Hematopoietic multipotent progenitor cell treated with erythropoietin and hydrocortisone succinate and interleukin-3 and kit ligand, for 17 days (in vitro differentiated cells): ENCODE measurements at places on chromosomes 1 and 21.

DNA sequence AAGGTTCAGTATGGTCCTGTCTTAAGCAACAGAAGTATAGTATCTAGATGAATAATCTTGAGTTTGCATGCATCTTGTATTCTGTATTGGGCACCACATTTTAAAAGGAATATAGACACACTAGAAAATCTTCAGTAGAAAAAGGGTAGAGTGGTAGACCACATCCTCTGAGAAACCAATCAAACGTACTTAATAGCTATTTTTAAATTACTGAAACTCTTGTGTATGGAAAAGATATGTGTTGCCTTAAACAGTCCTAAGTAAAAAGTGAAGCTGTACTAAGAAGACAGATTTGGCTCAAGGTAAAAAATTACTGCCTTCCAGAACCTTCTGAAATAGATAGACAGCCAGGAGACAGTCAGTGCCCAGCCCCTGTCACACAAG, 3.1 kb downstream of the CTXND2 start:
- DNase-seq = no peak

DNA sequence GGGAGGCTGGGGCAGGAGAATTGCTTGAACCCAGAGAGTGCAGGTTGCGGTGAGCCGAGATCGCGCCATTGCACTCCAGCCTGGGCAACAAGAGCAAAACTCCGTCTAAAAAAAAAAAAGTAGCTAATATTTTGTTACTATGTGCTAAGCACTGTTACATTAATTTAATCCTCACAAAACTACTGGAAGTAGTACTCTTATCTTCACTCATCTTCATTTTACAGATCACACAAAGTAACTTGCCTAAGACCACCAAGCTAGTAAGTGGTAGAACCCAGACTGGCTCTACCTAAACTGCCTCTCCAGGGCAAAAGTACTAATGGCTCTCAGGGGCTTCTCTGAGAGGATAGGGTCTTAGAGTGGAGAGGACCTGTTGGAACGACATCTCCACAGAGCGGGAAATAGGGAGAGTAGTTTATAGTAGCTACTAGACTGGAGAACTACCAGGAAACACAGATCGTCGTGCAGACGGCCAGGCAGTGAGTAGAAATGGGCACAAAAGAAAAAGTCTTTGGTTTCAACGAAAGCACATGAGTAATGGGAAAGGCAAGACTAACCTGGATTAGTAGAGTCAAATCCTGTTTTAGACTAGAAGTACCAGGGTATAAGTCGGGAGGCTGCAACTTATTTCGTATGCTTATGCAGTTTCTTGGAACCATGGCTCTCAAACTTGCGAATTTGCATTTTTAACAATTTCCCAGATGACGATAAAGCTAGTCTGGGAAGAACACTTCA, 1.4 kb downstream of the CLCC1 start:
- DNase-seq = no peak

- DNase-seq = no peak
These were observed 20.7 kb upstream of the MX1 start for GRCh38 chr21:41405321-41405720.

GRCh38 chr1:114853584-114853983, 1.1 kb upstream of the SYCP1 start:
- DNase-seq = no peak

DNA sequence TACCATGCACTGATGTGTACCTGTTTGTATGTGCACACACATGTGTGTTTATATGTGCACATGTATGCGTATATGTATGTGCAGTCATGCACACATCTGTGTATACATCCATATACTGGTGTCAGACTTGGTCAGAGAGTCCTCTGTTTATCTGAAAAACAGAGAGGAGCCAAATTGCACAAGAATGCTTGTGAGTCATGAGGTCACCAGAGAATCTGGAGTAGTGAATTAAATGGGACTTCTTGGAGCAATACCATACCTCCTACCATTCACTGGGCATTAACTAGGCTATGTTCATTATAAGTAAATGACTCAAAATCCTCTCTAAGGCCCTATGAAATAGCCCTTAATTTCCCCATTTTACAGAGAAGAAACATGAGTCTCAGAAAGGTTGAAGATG, 272.1 kb upstream of the C1orf87 start:
- no peak for DNase-seq

GRCh38 chr1:30315185-30315960, 408.0 kb downstream of the MATN1 start:
- DNase-seq = no peak

GRCh38 chr1:31902510-31902860, 35.7 kb downstream of the PTP4A2 start:
- no peak for DNase-seq

GRCh38 chr1:9852410-9853248, 28.9 kb upstream of the CLSTN1 start:
- no peak for DNase-seq

DNA sequence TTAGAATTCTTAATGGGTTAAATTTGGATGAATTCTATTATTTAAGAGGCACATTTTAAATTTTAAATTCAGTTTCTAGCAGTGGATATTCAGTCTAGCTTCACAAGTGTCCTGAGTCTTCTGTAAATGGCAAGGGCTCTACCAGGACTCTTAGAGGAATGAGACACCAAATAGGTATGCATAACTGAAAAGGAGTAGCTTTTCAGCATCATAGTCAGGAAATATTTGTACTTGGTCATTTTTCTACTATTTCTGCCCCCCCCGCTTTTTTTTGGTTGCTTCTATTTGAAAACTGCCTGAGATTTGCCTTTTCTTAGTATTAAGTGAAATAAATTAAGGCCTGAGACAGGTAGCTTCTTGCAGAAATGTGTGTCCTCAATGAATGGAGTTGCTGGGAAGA, 80.2 kb downstream of the MAST2 start:
- no peak for DNase-seq

- DNase-seq = no peak
These were observed 50.4 kb upstream of the SOD1 start for GRCh38 chr21:31609081-31609480.

GRCh38 chr1:25099343-25099951, 132.9 kb downstream of the SYF2 start:
- DNase-seq = no peak

DNA sequence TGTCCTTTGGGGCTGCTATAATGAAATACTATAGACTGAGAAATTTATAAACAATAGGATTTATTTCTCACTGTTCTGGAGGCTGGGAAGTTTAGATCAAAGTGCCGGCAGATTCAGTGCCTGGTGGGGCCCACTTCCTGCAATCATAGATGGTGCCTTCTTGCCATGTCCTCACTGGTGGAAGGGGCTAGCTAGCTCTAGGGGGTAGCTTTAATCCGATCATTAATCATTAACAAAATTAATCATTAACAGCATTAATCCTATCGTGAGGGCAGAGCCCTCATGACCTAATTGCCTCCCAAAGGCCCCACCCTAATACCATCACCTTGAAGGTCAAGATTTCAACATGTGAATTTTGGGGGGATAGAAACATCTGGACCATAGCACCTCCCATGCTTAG, 124.3 kb downstream of the TRABD2B start:
- DNase-seq = no peak

GRCh38 chr1:151384584-151384983, 12.1 kb upstream of the SELENBP1 start:
- DNase-seq = no peak

DNA sequence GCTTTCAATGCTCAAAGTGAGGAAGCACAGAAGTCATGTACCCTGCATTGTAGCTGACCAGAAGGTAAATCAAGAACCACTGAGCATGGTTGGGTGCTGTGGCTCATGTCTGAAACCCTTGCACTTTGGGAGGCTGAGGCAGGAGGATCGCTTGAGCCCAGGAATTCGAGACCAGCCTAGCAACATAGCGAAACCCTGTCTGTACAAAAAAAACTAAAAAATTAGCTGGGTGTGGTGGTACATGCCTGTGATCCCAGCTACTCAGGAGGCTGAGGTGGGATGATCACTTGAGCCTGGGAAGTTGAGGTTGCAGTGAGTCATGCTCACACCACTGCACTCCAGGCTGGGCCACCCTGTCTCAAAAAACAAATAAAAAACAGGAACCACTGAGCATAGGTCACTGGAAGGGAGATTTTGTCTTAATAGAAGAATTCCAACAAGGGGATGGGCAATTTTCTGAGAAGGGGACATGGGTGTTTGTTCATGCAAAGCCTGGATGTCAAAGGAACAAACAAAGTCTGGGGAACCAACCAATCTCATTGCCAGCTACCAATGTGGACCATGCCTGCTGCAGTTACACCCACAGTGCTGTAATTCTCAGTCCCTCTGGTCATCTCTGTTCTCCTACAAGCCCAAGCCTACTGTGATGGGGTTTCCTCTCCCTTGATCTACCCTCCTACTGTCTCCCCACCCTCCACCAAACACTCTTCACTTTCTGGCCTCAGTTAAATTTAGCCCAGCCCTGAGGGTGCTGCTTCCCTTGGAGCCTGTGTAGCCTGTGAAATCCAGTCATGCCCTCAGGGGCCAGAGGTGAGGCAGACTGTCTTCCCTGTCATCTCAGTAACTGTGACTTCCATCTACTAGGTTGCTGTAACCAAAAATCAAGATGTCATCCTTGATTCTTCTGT, 47.9 kb downstream of the ELF3 start:
- no peak for DNase-seq

DNA sequence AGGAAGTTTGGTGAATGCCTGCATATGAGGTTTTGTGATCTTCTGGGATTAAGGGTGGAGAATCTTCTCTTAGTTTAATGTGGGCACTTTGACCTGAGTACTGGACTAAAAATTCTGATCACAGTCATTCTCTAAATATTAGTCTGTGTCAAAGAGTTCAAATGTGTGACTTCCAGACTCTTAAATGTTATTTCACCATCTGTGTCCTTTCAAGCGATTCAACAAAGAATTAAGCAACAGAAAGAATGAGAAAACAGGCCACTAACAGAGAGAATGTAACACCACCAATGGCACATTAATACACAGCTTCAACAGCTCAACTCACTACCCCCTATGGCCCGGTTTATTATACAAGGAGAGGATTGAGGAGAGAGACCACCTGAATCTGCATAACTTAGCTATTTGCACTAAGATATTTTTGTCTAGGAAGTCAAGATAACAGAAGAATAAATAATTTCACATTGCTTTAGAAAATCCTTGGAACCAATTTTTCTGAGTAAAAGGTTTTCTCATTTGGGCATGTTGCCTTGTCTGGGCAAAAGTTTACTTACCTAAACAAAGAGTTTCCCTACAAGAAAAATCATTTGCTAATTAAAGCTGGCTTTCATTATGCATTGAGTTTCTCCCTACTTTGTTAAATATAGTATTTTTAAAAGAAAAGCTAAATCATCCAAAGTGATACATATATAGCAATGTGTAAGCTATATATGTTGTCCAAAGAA, 1313.7 kb downstream of the NCAM2 start:
- no peak for DNase-seq

DNA sequence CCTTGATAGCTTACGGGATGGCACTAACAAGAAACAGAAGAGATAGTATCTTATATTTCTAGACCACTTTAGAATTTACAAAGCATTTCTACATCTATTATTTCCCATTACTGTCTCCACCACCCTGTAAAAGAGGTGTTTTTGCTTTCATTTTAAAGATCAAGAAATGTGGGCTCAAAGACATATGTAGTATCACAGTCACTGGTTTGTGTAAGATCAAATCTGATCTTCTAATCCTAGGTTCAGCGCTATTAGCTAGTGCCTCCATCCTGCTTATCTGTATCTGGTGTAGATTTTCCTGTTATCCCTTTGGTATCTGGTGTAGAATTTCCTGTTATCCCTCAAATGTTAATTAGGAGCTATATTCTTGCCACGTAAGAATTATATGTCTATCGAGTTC, 23.6 kb upstream of the ZRANB2 start:
- DNase-seq = no peak

- DNase-seq = no peak
These were observed 464.7 kb downstream of the ADGRL2 start for GRCh38 chr1:82265436-82265835.

GRCh38 chr1:10651389-10651766, 145.1 kb downstream of the CASZ1 start:
- no peak for DNase-seq

- no peak for DNase-seq
These were observed 8.9 kb upstream of the MUTYH start for GRCh38 chr1:45348966-45349677.

DNA sequence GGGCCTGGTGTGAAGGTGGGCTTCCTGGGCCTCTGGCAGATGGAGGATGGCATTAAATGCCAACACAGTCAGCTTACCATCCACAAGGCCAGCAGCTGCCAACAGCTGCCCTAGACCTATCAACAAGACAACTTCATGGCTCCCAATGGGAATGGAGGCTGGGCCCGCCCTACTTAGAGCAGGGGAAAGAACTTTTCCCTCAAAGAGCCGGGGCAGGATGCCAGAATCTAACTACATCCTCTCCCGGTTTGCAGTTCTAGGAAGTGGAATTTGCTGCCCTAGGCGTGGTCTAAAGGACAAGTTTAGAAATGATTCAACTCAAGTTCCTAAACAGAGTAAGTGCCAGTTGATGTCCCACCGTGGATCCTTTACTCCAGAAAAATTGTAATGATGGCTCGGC, 13.1 kb downstream of the ICMT start:
- DNase-seq = no peak

GRCh38 chr1:235571482-235571881, 67.2 kb upstream of the B3GALNT2 start:
- DNase-seq = no peak

GRCh38 chr1:94384485-94385265, 33.5 kb upstream of the ABCD3 start:
- DNase-seq = no peak

- DNase-seq = no peak
These were observed 73.3 kb downstream of the OLFML2B start for GRCh38 chr1:161950377-161950776.

- DNase-seq = no peak
These were observed 58.1 kb downstream of the SERBP1 start for GRCh38 chr1:67372136-67372535.

- DNase-seq = no peak
These were observed 121.5 kb downstream of the CASZ1 start for GRCh38 chr1:10674700-10675609.

DNA sequence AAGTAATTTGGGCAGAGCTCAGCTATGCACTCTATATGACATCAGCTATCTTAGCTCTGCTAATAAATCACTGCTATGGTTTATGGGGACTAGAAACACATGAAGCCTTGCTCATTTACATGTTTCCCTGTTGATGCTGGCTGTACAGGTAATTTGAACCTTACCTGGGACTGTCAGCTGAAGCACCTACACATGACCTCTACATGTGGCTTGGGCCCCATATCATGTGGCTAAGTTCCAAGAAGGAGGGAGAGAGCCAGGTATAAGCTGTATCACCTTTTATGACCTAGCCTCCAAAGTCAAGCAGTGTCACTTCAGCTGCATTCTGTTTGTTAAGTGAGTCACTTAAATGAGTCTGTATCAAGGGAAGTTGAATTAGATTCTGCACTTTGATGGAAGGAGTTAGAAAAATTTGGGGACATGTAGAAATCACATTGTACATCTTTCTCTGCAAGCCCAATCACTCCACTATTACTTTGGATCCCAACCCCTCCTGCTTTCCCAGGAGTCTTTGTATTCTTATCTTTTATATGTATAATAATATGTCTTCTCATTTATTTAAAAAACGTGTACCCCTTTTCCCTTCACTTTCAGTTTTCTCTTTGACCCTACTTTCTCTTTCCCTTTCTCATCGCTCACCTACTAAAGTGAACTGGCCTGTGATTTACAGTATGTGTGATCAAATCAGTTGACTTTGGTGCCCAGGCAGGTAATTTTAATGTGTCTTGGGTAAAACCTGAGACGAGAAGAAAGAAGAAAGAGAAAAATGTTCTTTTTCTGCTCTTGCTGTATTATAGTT, 53.4 kb upstream of the PRKACB start:
- no peak for DNase-seq
